HS-5 (cell line): ENCODE measurements at places on chromosomes 1 and 21.

GRCh38 chr1:163168053-163168452 is 34.7 kb downstream of the RGS5 start:
- DNase-seq: peak; percentile 97

GRCh38 chr1:33962061-33962460 is 98.2 kb downstream of the HMGB4 start:
- no peak for DNase-seq

DNA sequence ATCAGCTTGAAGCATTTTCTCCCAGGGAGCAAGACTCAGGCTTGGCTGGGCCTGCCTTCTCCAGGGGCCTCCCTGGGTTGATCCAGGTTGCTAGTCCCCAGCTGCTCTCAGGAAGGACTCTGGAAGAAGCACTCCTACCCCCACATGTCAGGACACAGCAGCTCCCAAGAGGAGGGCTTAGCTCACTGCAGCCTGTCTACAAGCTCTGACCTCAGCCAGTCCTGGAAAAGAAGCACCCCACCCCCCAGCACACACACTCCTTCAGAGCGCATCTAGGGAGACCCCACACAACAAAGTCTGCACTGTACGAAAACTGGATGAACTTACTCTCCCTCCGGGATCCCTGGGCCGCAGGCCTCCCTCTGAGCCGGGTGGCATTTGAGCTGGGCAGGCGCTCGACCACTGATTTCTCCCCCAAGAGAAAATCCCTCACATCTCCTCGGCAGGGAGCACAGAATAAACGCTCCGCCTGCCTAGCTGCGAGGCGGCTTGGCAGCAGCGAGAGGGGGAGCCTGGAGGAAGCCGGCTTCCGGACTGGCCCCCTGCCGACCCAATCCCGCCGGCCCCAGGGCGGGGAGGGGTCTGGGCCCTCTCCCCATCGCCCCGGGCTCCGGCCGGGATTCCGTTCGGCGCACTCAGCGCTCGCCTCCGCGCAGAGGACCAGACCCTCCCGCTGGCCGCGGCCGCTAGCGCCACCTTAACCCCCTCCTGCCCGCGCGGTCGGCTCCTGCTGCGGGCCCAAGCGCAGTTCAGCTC is at the start of gene KCNA2:
TSS of gene KCNA2 (minus strand) at position 458 of the 756 bp plus-strand sequence. CDS start 1,576 bp downstream, outside the sequence.
- DNase-seq: no peak

DNA sequence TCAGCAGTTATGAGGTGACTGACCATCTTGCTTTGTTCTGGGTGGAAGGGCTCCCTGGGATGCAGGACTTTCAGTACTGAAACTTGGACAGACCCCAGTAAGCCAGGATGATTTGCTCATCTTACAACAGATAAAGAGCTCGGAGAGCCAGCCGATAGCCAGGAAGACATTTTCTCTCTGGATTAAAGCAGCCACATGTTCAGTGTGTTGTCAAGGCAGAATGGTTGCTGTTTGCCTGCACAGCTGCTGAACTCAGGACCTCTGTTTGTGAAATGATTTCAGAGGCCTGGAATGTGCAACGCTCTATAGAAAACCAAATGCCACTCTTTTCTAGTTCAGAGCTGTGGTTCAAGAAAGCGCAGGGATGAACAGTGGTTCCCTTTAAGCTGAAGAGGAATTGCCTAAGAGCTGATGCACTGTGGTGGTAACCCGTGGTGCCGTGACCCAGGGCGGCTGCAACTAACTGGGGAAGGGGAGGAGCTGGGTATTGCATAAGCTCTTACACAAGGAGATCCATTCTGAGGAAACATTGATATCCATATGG is 40.7 kb downstream of the CASQ2 start:
- DNase-seq: peak; percentile 85

- no peak for DNase-seq
Observed at GRCh38 chr1:3038113-3038551, 16.9 kb downstream of the ACTRT2 start.

DNA sequence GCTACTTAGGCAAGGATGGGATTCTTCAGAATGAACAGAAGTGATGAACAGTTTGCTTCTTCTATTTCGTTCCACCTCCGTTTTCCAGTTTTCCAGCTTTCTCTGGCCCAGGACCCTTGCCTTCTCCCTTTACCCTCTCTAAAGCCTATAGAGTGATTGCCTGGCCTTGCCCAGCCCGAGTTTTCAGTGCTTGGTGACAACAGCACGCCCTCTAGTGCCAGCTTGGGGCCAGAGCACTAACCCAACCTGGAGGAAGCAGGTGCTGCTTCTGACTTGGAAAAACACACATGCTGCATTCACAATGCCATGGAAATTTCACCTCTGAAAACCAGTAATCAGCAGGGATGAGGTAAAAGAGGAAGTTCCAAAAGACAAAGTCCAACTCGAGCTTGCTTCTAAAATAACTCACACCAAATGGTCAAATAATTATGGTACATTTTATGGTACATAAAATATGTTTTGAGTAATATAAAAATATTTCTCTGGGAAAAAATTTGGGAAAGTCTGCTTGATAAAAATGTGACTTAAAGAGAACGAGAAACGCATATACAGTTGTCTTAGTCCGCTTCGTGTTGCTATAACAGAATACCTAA is 26.1 kb downstream of the UBE2T start:
- DNase-seq: peak; percentile 19

GRCh38 chr1:231597971-231598370 is 28.6 kb upstream of the DISC1 start:
- DNase-seq: no peak

- no peak for DNase-seq
Observed at GRCh38 chr1:175891783-175892309, 148.5 kb upstream of the TNR start.

DNA sequence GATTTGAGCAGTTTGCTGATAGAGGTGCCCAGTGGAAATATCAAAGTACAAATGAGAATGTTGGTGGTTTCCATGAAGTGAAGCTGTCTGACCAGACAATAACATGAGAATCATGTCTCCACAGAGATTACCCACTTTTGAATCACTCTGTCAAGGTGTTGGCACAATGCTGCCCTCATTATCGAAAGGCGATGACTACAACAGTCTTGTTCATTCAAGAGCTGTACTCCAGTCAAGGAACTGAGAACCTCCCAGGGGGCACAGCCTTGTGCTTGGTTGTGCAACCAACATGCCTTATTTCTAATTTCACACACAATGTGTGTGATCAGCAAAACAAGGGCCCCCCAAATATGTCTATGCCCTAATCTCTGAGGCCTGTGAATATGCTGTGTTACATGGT is 35.7 kb downstream of the ETS2 start:
- DNase-seq: no peak

DNA sequence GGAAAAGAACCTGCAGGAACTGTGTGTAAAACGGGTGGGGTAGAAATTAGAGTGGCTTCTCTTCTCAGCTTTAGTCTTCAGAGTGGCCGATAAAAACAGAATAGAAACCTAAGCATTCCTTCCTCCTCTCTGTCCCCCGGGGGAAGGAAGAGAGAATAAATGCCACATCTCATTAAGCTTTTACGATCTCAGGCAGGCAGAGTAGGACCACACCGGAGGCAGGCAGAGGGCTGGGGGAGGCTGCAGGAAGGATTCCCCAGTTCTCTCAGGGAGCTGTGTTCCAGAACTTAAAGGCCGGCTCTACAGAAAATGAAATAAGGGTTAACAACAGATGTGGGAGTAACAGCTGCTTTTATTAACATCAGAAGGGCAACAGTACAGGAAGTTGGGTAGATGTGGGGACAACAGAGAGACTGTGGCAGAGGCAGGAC is 24.5 kb upstream of the MEF2D start:
- no peak for DNase-seq

DNA sequence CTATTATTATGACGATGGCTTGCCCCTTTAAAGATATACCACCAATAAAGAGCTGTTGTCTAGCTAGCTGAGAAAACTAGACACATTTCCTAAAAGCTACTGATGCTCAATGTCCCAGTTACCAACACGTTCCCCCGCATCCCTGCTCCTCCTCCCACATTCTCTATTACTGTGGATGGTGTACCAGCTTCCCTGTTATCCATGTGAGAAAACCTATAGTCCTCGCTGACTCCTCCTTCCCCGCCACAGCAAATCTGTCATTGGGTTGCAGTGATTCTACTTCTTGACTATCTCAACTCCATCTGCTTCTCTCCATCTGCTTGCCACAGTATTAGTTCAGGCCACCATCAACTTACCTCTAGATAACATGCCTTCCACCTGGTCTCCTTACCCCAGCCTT is 337.5 kb downstream of the KCNH1 start:
- no peak for DNase-seq

GRCh38 chr1:27632387-27633297 is 2.3 kb downstream of the FGR start:
- DNase-seq: no peak

DNA sequence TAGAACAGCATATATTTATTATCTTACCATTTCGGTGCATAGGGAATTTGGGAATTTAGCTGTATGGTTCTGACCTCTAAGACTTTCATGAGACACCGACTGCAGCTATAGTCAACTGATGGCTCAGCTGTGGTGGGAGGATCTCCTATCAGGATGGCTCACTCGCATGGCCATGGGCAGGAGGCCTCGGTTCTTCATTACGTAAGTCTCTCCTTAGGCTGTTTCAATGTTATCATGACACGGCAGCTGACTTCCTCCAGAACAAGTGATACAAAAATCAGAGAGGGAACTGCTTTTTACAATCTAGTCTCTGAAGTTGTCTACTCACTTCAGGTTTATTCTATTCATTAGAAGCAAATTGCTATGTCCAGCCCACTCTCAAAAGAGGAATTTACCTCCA is 13.3 kb upstream of the CAPN8 start:
- no peak for DNase-seq

DNA sequence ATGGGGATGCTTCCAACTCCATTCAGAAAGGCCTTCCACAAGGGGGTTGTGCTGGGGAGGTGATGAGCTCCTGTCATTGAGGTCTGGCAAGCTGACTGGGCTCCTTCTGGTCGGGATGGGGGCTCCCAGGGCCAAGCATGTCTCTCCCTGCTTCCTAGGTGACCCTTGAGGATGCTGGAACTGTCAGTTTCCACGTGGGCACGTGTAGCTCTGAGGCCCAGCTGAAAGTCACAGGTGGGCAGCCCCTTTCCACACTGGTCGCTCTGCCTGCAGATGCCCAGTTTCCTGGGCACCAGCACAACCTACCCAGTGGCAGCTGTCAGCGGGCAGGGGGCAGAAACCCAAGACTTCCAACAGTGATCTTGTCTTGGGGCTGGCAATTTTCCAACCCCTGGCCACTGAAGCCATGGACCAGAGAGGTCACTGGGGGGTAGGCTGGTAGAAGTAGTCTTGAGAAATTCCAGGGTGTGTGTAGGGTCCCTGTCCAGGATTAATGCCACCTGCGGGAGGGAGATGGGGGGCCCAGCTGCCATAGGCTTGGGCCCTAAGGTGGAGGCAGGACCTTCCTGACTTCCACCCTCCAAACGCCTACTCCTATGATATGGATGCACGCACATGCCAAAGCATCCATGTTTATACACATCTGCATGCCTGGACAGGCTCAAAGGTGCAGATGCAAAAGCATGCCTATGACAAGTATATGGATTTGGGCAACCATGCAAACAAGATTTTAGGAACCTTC is 97.1 kb downstream of the TRIM11 start:
- no peak for DNase-seq

DNA sequence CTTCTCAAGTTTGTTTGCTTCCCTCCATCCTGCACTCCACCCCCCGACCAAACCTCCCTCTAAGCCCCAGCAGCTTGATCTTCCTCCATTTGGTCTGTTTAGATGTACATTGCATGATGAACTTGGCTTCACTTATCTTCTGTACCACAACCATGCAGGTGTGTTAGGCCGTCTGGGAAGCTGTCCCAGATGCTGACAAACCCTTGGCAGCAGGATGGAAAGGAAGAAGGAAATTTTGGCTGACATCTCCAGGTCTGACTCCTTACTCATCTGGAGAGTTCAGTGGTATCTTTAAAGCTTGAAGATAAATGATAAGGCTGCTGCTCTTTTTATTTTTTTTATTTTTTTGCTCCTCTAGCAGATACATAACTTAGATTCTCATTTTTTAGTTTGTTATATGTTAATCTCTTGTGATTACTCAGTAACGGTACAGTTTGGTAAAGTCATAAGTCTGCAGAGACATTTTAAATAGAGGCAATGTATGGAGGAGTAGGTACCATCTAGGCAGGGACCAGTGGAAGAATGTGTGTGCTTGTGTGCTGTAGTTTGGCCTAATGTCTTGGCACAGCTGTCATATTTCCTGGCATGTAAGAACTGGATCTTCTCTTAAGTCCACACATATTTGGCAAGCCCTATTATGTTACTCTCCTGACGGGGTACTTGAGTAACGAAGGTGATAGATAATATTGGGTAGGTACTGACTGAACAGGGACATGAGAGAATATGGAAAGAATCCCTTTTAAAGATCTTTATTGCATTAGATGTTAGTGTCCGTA is 79.7 kb downstream of the CACHD1 start:
- DNase-seq: no peak

DNA sequence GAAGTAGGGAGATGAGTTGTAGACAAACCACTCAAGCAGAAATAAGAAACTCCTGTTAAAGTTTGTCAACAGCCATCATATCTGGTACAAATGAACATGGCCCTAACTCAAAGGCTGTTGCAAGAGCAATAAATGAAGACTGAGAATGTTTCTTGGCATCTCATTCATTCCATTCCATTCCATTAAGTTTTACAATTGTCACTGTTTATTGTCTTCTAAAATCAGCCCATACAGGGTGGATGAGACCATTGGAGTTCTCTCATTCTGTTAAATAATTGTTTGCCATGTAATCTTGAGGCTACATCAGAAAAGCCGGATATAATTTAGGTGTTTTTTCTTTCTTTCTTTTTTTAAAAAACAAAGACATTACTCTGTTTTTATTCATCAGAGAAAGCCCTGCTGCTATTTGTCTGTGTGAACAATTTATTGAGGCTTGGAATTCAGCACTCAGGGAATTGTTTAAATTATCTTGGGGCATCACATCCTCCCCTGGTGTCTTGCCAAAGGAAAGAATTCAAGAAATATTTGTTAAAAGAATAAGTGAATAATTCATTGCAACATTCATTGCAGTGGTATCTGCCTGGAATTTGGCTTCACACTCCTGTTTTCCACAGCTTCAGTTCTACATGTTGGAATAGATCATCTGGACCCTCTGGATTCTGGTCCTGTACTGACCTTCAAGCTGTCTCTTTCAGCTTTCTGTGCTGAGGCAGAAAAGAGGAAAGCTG is 604.5 kb downstream of the PLPP3 start:
- peak; percentile 52 for DNase-seq

- DNase-seq: peak; percentile 85
Observed at GRCh38 chr1:77511440-77511840, 171.0 kb downstream of the ZZZ3 start.

- no peak for DNase-seq
Observed at GRCh38 chr1:155003766-155004351, 1.3 kb downstream of the ZBTB7B start.

- no peak for DNase-seq
Observed at GRCh38 chr1:184060316-184060715, 8.8 kb downstream of the TSEN15 start.

- DNase-seq: no peak
Observed at GRCh38 chr1:155831279-155831976, 25.6 kb downstream of the GON4L start.
